ENCODE measurements at places on chromosomes 5 and 9. TPM values are rescaled to one million over a fixed set of nuclear protein-coding genes. Genes with fewer than 3 reads are reported as not detected.

- no peak for DNase-seq
These were observed 397.8 kb downstream of the EFNA5 start for GRCh38 chr5:107272954-107273353.

DNA sequence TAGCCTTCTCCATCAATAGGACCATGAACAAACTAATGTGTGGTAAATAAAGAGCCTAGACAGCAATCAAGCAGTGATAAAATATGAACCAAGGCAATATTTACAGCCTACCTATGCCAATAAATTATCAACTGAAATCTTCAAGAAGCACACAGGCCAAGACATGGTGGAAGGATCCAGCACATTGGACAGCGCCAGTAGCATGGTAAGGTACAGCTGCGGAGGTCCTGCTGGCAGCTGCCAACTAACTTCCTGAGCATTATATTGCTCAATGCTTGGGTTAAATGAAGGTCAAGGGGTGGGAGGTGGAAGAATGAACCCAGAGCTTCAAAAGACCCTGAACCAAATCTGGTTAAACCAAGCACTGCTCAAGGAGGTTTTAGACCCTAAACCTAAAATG lies 16.5 kb upstream of the SPDL1 start:
- DNase-seq, result peak; percentile 38

DNA sequence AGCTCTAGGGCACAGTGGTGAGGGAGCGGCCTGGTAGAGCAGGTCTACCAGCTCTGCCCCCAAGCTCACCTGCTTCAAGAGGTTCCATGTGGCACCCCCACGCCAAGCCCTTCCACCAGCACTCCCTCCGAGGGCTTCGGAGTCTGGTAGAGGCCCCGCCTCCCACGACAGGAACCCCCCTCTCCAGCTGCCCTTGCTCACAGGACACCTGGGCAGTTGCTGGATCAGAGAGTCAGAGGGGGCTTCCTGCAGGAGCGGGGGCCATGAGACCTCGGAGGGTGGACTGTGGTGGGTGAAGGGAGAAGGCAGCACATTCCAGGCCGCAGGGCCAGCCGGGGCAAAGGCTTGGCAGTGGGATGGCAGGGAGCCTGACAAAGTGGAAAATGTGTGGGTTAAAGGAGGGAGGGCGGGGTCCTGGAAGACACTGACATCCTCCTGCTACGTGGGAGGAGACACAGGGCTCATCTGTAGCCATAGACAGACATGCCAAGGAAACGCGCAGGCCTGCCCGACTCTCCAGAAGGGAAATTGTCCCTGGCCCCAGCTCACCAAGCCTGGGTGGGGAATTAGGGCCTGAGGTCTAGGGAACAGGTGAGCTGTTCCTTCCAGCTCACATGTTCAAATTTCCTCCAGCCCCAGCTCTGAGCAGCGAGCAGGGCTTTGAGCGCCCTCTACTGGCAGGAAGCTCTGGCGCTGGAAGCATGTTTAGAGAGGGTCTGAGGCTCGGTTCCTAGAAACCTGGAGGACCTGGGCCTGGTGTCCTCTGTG lies 74.2 kb downstream of the NTNG2 start:
- peak; percentile 95 for DNase-seq

GRCh38 chr9:130565792-130566191 lies 13.6 kb upstream of the FUBP3 start:
- DNase-seq, result no peak

The CNTNAP3 gene
- 8.3 TPM for total RNA-seq

The GABRA6 gene
- not detected for total RNA-seq

The PCDHGA5 gene
- total RNA-seq, result 2.9 TPM
